ENCODE measurements at places on chromosomes 12 and 14. TPM values are rescaled to one million over a fixed set of nuclear protein-coding genes. Genes with fewer than 3 reads are reported as not detected.
A peak's percentile ranks its signal among the peaks of the same experiment; 100 is the strongest.

DNA sequence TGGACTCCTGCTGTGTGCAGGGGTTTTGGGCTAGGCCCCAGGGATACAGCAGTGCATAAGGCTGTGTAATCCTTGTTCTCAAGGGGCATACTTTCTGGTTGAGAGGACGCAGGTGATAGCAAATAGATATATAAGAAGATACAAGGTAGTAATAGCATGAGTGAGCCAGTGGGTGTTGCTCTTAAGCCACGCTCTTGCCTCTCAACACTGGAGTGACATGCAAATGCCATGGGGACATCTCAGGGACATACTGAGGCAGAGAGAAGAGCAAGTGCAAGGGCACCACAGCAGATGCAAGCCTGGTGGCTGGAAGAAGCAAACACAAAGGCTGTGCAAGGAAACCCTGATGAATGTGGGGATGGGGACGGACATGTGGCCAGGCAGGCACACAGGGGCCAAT lies 223.3 kb downstream of the CHST11 start:
- peak; percentile 27 for DNase-seq

DNA sequence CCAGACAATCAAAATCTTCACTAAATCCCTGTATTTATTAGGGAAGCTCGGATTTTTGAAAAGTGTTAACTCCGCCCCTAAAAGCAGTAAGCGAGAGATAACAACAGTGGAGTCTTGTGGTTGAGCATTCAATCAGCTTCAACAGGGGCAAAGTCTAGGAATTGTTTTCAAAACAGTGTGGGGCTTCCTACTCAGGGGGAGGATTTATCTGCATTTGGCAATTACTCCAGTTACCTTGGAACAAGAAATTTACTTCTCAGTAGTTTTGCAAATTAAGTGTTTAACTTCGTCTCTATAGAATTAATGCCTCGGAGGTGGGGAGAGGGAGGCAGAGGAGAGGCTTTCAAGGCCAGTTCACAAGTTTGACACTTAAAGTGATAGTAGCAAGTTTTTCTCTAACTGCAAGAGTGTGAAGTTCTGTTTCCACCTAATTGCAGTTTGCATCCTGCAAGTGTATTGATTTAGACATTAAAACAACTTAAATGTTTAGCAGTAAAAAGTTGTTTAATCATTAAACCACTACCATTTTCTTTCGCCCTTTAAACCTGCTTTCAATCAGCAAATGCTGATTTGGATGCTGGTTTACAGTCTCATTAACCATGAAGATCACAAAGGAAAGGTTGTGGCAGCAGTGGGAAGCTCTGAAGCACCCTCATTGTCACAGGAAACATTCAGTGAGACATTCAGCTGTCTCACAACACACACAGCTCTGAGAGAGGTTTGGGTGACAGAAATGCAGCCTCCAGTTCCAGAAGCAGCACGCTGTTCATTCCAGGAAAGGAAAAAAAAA lies 102.0 kb downstream of the HMGA2 start:
- DNase-seq, result no peak

GRCh38 chr14:98103705-98104104 lies 1168.3 kb downstream of the BCL11B start:
- no peak for DNase-seq

DNA sequence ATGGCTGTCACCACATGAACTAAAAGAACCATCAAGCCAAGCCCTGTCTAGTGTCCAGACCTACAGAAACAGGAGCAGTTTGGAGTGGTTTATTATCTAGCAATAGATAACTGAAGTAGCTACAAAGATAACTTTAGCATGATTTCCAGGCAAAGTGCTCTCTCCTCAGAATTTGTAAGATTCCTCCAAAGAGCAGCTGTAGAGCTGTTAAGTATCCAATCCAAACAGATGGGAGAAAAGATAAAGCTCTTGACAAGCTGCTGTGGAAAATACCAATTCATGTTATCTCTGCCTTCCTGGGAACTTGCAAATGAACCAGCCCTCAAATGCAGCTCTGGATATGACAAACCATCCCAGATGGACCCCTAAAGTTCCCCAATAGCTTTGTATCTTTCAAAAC lies 78.9 kb upstream of the RESF1 start:
- DNase-seq, result no peak

- DNase-seq, result no peak
These were observed 27.1 kb downstream of the ZNF664 start for GRCh38 chr12:124000111-124000510.

DNA sequence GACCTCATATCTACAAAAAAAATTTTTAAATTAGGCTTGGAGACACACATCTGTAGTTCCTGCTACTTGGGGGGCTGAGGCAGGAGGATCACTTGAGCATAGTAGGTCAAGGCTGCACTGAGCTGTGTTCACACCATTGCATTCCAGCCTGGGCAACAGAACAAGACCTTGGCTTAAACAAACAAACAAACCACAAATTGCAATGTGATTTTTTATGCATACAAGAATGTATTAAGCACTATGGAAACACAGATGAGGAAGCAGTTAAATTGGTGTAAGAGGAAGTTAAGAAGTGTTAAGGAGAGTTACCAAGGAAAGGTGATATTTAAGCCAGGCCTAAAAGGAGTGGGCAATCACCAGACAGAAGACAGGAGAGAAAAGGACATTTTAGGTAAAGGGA lies 83.6 kb upstream of the HECTD1 start:
- no peak for DNase-seq

GRCh38 chr14:94768521-94769390 lies 1.2 kb downstream of the GSC start:
- peak; percentile 63 for DNase-seq

DNA sequence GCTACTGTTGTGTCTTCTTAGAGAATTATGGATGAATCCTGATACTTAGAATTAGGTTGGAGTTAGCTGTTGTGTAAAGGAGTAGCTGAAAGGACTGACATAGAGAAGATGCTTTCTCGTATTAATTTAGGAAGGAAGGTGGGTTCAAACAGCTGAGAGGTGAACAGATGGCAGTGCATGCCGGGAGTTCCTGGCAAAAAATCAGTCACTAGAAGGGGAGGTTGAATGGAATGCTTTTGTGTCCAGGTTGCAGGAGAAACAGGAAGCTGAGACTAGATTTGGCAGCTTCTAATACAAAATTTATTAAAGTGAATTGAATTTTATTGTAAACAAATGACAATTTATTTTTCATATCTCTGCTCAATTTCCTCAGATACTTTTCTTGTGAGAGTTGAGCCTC lies 70.8 kb downstream of the BTG1 start:
- no peak for DNase-seq

GRCh38 chr14:69345402-69345801 lies 52.7 kb downstream of the ERH start:
- DNase-seq, result no peak

- DNase-seq, result no peak
These were observed 152.7 kb downstream of the RGS6 start for GRCh38 chr14:72084935-72085334.

- DNase-seq, result no peak
These were observed 209.9 kb downstream of the PHETA1 start for GRCh38 chr12:111158992-111159391.

DNA sequence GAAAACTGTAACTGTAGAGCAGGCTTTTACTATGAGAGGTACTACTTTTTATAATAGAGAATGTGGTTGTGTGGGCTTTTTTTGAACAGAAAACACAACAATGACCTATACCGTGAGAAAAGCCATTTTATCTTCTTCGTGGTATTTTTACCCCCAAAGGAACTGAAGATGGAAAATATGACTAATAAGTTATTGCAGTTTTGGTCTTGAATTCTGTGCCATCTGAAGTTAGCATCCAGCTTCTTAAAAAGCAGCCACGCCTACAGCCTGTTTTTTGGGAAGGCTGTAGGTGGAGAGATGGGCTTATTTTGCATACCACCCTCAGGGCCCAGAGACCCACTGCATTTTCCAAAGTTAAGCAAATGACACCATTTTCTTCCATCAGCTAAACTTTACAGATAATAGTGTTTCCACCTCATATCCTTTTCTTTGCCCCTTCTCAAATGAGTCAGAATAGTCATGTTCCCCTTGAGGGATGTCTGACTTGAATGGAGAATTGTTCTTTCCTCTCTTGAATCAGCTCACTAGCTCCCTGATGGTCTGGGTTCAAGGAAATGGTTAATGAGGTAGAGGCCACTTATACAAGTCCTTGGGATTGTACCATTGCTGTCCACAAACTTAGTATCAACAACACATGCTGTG lies 53.0 kb downstream of the TBC1D30 start:
- DNase-seq, result no peak

The KRT4 gene
- total RNA-seq, result 0.22 TPM

- DNase-seq, result peak; percentile 80
These were observed 3.2 kb downstream of the IPO8 start for GRCh38 chr12:30692470-30692869.

- DNase-seq, result peak; percentile 69
These were observed 39.1 kb downstream of the SPATA7 start for GRCh38 chr14:88424573-88424972.

The B3GNT4 gene
- not detected for total RNA-seq

The ERH gene
- 70.4 TPM for total RNA-seq

GRCh38 chr12:4417936-4418335 lies 27.7 kb downstream of the FGF6 start:
- DNase-seq, result no peak

The DBX2 gene
- total RNA-seq, result not detected

The HOXC12 gene
- total RNA-seq, result not detected

The KRT78 gene
- total RNA-seq, result not detected

- peak; percentile 17 for DNase-seq
These were observed 3.6 kb downstream of the SSTR1 start for GRCh38 chr14:38211255-38211735.

GRCh38 chr12:3236345-3237187 lies 159.4 kb downstream of the TSPAN9 start:
- DNase-seq, result peak; percentile 51

GRCh38 chr12:132079695-132080094 lies 64.4 kb downstream of the DDX51 start:
- no peak for DNase-seq

The SERPINA1 gene
- not detected for total RNA-seq

DNA sequence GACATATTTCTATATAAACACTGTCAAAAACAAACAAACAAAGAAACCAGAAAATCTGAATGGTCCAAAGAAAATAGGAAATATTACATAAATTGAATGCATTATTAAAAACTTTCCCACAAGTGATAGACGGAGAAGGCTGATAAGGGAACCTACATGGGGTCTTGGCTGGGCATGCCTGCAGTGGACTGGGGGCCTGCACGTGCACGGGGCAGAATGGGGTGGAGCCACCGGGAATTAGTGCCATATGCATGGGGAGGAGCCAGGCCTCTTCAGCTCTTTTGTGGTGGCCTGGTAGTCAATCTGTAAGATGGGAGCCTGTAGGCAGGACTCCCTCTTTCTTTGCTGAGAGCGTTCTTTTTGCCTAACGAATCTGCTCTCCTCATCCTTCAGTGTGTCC lies 1031.7 kb upstream of the FBXO33 start:
- no peak for DNase-seq

The GPRC5D gene
- not detected for total RNA-seq

GRCh38 chr14:68363843-68364767 lies 428.8 kb downstream of the ZFP36L1 start:
- DNase-seq, result peak; percentile 31

DNA sequence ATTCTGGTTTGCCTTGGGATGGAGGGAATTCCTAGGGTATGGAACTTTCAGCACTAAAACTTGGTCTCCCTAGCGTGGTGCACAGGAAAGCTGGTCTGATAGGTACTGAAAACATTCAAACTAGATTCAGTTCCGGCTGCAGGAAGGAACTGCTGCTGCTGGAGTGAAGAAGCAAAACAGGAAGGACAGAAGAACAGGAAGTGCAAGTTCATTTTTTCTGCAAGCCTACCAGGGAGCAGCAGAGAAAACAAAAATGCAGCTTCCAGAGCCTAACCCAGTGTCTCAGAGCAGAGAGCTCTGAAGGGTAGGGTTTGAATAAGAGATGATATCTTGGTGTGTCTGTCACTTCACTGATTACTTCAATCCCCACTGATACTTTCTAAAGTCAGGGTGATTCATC lies 165.2 kb downstream of the VRK1 start:
- DNase-seq, result no peak

The NABP2 gene
- 29.9 TPM for total RNA-seq

GRCh38 chr12:47228802-47229201 lies 149.0 kb upstream of the AMIGO2 start:
- no peak for DNase-seq

The NID2 gene
- 66.6 TPM for total RNA-seq

The VWF gene
- not detected for total RNA-seq

- DNase-seq, result peak; percentile 74
These were observed 25.2 kb downstream of the DHRS4L2 start for GRCh38 chr14:24013654-24014514.

- no peak for DNase-seq
These were observed 27.3 kb downstream of the ZC3H14 start for GRCh38 chr14:88590173-88590572.

DNA sequence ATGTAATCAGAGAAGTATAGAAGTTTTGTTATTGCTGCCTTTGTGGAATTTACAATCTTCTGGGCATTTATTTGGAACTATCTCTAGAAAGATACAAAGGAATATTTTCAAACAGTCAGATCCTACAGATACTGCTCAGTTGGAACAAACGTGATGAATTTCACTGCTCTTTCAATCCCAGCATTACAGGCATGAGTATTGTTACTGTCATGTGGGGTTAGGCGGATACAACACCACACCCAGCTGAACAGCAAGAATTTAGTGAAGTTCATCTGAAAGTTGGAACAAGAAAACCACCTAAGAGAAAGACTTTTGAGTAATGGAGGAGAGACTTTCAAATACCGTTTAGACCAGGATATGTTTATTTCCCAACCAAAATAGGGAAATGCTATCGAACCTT lies 123.3 kb upstream of the PLXNC1 start:
- DNase-seq, result peak; percentile 9

The SLC24A4 gene
- not detected for total RNA-seq

GRCh38 chr14:55271572-55272298 lies 514 bp downstream of the FBXO34 start:
- DNase-seq, result peak; percentile 95

- no peak for DNase-seq
These were observed 120.3 kb upstream of the PLEKHG7 start for GRCh38 chr12:92582475-92582874.

DNA sequence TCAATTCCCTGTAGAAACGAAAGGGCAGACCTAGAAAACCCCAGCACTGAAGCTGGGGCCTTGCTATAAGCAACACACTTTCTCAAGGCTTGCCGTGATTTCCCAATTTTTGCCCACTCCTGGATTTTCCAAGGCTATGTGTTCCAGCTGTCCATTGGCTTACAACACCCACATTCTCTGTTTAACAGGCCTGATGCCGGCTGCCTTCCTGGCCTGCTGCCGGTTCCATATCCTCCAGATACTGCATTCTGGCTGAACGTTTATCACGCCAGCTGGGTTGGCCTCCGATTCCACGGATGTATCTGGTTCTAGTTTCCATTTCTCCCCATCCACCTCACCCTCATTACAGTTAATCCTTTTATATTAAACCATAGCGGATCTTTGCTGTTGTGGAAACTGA lies 2.0 kb upstream of the PCNX1 start:
- no peak for DNase-seq

DNA sequence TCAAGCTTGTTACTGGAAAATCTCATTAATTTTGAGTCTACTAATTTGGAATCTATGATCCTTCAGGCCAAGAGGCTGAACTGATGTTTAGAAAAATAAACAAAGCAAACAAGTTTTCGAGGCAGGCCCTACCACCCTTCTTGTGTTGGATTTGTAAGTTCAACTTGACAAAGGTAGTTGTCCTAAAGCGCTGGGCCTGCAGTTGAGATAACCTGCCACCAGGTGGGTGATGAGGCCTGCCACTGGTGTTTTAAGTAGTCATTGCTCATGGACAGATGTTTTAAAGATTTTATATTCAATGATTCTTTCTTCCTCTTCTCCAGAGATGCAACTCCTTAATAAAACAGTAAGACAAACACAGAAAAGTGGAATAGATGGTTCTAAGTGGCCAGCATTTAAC lies 19.4 kb downstream of the ACVRL1 start:
- peak; percentile 65 for DNase-seq

GRCh38 chr12:47216150-47216677 lies 136.5 kb upstream of the AMIGO2 start:
- DNase-seq, result no peak
